NCI-H1105 treated with DMSO at 0.1 percent for 48 hours (cell line): ENCODE measurements at places on chromosomes 16 and 17.

DNA sequence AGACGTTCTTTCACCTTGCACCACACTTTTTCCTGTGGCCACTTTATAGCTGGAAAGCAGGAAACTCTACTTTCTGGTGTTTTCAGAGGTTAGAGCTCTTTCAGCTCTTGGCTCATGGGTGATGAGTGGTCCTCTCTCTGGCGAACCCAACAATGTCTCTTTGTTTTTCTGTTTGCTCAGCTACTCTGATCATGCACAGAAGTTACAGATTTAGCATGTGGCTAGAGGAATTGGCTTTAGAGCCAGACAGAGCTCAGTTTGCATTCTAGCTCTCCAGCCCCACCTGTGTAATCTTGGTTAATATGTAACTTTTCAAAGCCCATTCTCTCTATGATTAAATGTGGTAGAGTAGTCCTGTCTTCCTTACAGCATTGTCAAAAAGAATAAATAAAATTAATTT lies 225.2 kb downstream of the HAPSTR1 start:
- no peak for DNase-seq

DNA sequence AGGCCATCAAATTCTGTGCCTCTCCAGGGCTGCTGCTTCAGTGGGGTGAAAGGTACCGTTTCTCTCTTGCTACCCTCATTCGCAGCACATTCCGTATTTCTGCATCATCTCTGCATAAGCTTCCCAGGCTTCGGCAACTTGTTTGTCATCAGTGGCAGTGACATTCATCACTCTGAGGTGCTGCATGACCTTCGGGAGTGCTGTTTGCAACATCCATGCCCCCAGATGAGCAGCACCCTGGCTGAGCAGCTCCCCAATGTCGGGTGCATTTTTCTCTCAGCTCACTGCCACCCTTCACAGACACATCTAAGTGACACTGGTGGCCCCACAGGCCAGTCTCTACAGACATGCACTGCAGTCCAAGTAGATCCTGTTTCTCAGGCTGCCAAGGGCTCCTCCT lies 3.8 kb downstream of the CREBBP start:
- no peak for DNase-seq

- no peak for DNase-seq
These were observed 16.3 kb upstream of the CBFA2T3 start for GRCh38 chr16:88993166-88993761.

DNA sequence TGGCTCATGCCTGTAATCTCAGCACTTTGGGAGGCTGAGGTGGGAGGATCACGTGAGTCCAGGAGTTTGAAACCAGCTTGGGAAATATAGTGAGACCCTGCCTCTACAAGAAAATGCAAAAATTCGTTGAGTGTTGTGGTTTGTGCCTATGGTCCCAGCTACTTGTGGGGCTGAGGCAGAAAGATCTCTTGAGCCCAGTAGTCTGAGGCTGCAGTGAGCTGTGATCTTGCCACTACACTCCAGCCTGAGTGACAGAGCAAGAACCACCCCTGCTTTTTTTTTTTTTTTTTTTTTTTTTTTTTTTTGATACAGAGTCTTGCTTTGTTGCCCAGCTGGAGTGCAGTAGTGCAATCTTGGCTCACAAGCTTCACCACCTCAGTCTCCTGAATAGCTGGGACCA lies 34.0 kb downstream of the ITGB3 start:
- DNase-seq = no peak

DNA sequence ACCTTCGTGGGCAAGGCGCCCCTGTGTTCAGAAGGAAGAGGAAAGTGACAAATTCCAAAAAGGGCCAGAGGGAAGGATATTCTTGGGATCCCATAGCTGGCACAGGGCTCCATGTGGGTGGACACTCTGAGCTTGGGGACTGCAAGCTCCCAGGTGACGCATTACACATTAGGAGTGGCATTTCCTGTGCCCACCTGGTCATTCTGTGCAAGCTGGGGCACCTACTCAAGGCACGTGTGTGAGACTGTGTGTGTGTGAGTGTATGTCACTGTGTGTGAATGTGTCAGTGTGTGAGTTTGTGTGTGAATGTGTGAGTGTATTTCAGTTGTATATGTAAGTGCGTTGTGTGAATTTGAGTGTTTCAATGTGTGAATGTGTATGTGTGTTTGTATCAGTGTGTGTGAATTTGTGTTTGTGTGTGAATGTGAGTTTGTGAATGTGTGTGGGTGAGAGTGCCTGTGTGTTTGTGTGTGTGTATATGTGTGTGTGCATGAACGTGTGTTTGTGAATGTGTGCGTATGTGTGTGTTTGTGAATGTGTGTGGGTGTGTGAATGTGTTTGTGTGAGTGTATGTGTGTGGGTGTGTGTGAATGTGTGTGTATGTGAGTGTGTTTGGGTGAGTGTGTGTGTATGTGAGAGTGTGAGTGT lies 1.6 kb upstream of the CD300A start:
- DNase-seq = no peak
